ENCODE measurements at places on chromosomes 5 and 9.

GRCh38 chr5:106019261-106019660 is 1651.5 kb downstream of the EFNA5 start:
- no peak for DNase-seq

DNA sequence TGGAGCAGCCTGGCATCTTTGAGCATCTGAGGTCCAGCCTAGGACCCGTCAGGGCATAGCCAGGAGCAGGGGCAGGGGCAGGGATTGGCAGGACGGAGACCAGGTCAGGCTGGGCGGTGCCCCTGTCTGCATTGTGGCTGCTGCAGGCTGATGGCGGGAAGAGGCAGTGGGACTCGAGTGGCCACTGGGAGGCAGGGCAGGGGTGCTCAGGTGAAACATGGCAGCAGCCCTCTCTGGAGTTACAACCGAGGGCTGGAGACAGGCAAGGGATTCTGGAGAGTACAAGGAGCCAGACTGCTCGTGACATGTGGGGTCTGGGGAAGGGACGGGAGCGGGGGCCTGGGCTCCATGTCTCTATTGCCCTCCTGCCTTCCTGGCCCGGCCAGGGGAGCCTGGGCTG is 97.4 kb upstream of the RAPGEF1 start:
- peak; percentile 4 for DNase-seq

- DNase-seq: no peak
Observed at GRCh38 chr5:116428966-116429365, 145.7 kb downstream of the SEMA6A start.

GRCh38 chr9:116482740-116483139 is 204.4 kb upstream of the TRIM32 start:
- no peak for DNase-seq

- DNase-seq: peak; percentile 36
Observed at GRCh38 chr5:18114151-18114757, 480.0 kb downstream of the TAF11L14 start.

GRCh38 chr9:26129217-26129616 is 451.0 kb upstream of the TUSC1 start:
- DNase-seq: no peak

- no peak for DNase-seq
Observed at GRCh38 chr5:128446-128845, 36.5 kb downstream of the PLEKHG4B start.

GRCh38 chr9:626596-626995 is 214.9 kb upstream of the DMRT1 start:
- DNase-seq: no peak

GRCh38 chr5:64339769-64340168 is 166.0 kb upstream of the RGS7BP start:
- peak; percentile 15 for DNase-seq

GRCh38 chr5:135235551-135236227 is 163.3 kb downstream of the MACROH2A1 start:
- peak; percentile 90 for DNase-seq

- no peak for DNase-seq
Observed at GRCh38 chr5:168337361-168337760, 45.9 kb downstream of the WWC1 start.

- DNase-seq: peak; percentile 8
Observed at GRCh38 chr9:31445357-31445756, 939.1 kb upstream of the ACO1 start.

DNA sequence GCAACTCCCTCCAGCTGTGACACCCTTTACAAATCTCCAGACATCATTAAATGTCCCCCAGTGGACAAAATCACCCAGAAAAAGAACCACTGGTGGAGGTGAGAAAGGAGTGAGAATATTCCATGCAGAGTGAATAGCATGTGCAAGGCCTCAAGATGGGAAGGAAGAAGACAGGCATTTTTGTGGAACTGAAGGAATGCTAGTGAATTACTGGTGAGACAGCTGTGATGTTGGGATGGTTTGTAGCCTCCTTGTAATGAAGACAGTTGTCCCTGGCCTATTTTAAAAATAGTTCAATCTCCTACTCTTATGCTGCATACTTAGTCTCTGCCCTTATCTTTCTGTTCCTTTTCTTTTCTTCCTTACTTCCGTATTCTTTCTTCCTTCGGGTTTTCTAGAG is 124.9 kb upstream of the RPS23 start:
- DNase-seq: no peak

DNA sequence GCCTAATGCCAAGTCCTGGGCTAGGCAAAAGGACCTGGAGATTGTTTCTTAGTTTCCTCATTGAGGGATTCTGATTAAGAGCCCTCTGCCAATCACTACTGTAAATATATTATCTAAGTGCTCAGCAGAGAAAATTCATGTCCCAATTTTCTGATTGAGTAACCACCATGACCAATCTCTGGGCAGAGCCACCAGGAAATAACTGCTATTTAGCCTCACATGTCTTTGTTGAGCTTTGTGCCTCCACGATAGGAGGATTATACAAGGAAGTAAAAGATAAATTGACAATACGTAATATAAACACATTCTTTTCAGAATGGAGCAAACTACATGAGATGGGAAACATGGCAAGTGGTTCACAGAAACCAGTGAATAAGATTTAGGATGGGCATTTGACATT is 396.1 kb upstream of the PAPPA start:
- peak; percentile 40 for DNase-seq

GRCh38 chr5:111968459-111968858 is 211.5 kb upstream of the NREP start:
- no peak for DNase-seq

GRCh38 chr9:30382271-30382670 is 2002.2 kb upstream of the ACO1 start:
- peak; percentile 57 for DNase-seq

- no peak for DNase-seq
Observed at GRCh38 chr5:87390075-87390474, 22.7 kb downstream of the CCNH start.

DNA sequence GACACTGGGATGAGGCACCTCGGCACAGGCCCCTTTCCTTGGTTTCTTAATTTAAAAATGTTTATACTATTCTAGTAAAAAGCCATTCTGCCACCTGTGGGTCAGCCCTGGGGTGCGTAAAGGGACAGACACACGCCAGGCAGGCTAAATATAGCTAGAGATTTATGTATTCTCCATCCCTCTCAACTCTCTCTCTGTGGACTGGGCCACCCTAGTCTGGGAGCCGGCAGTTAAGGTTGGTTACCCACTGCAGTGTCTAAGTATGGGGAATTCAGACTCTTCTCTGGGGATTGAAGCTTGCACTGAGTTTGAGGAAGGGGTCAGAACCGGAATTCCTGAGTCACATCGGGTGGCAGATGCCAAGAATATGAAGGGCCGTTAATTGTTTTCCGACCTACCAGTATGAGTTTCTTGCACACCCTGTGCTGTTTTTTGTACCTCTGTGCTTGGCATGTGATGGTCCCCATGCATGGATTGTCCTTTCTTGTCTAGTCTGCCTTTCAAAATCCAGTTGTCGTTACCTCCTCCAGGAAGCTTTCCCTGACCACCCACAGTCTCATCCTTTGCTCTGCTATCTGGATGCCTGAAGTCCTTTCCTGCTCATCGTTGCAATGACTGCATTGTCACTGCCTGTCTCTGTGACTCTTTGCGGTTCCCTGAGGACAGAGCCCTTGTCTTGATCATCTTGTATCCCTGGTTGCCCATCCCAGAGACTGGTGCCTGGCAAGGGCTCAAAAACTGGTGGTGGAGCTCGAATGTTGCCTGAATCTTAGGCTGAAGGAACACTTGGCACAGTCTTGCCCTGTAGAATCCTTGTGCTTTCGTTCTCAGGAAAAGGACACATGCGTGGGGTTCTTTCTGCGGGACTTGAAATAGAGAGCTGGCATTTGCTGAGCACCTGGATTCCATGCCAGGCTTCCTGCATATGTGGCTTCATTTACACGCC is 2.1 kb downstream of the NEURL1B start:
- DNase-seq: no peak

DNA sequence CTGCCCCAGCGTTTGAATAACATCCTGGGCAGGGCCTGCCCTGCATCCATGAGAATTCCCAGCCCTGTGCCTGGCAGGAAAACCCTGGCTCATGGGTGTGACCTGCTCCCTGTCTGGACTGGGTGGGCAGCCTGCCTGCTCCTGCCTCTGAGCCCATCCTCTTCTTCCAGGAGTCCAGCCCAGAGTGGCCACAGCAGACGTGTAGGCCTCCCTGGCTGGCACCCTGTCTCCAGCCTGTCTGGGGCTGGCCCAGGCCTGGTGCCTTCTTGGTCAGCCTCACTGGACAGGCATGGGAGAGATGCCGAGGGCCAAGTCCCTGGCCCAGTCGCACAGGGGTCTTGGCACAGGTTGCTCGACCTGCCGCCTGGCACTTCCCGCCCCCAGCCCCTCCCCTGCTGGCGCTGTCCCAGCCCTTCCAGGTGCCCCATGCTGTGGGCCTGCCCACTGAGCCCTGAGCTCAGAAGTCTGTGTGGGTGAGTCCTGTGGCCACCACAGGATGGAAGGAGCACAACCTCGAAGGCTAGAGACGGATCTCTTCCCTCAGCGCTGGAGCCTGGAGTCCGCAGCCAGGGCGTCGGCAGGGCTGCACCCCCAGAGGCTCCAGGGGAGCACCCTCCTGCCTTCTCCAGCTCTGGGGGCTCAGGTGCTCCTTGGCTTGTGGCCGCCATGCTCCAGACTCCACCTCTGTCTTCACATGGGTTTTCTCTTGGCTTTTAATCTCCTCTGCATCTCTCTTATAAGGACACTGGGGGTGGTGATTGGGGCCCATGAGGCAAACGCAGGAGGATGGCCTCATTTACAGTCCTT is 11.8 kb upstream of the COL5A1 start:
- no peak for DNase-seq

GRCh38 chr5:135127439-135128240 is 93.6 kb upstream of the PITX1 start:
- peak; percentile 94 for DNase-seq

- no peak for DNase-seq
Observed at GRCh38 chr5:98664736-98665135, 108.7 kb upstream of the RGMB start.

DNA sequence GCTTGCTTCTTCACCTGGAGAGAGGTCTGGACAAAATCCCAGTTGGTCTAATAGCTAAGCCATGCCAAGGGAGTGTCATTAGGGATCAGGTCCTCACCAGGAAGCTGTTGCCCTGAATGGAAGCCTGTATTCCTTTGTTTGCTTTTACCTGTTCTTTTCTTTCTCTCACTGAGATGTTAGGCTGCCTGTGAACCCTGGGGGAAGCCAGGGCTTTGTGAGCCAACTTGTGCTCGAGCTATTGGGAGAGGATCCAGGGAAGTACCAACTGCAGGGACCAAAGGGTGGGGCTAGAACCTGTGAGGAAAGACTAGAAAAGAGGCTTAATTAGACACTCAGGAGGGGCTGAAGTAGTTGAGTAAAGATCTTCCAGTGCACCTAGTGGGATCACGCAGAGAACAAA is 451.2 kb upstream of the TLE4 start:
- no peak for DNase-seq

DNA sequence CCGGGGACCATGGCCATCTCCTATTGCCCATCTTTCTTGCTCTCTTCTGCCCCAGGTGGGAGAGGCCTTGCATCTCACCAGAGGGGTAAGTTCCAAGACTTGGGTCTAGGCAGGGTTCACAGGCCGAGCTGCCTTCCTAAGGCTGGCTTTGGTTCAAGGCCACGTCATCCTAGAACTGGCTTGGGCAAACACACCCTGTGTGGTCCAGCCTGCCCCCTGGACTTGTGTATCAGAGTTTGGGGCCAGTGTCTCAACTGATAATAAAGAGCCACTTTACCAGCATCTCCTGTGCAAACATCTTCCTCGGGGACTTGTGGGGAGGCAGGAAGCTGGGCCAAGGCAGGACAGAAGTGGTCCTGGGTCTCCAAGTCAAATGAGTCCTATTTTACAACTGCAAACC is 17.8 kb downstream of the BOD1 start:
- no peak for DNase-seq

DNA sequence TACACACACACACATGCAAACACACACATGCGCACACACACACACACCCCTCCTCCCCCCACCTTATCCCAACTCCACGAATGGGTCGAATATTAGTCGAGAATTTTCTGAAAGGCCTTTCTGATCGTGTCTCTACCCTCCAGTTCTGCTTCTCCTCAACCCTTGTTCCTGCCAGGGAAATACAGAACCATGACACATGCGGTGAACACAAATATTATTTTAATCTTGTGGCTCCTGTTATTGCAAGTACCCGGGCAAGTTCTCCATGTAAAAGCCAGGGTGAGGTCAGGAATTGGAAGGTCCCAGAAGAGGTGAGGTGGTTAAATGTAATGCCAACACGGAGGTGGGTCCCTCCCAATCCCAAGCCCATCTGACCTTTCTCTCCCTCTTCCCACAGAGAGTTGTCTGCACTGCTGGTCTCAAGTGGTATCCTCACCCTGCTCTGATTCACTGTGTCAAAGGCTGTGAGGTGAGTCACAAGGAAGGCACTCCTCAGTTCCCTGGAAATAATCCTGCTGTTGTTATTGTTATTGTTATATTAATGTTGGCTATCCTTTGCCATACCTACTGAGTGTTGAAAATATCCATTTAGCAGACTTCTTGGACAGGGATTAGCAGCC is 223.7 kb downstream of the PAPPA start:
- peak; percentile 79 for DNase-seq

GRCh38 chr9:68472119-68472518 is 68.6 kb downstream of the TMEM252 start:
- DNase-seq: no peak

DNA sequence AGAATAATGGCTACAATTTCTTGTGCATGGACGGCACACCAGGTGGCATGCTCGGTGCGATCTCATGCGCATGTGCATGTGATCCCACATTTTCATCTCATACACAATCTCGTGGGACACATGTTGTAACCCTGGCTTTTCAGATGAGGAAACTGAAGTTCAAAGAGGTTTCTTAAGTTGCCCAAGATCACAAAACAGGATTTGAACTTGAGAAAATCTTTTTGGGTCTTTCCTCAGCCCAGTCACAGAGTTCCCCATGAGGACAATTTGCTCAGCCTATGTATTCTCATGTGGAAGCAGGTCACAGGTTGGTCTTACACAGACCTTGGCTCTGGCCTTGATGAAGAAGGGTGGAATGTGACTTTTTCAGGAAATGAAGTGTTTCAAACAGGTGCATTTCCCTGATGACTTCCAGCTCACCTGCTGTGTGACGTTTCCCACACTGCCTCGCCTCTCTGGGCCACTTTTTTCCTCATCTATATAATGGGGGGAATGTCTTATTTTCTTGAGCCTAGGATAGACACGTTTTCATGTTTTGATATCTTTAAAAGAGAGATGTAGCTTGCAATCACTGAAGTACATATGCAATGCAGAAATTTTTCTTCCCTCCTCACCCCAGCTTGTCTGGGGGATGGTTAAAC is 7.1 kb upstream of the ORM1 start:
- no peak for DNase-seq

- no peak for DNase-seq
Observed at GRCh38 chr5:73497497-73498056, 665 bp upstream of the BTF3 start.
